Natural killer cell (primary cell): ENCODE measurements at places on chromosomes 3 and 15. TPM values are rescaled to one million over a fixed set of nuclear protein-coding genes. Genes with fewer than 3 reads are reported as not detected.

The SLC9A9 gene
- total RNA-seq = 29.1 TPM

The SLC15A2 gene
- 2.2 TPM for total RNA-seq

The B2M gene
- total RNA-seq = 8,893 TPM

DNA sequence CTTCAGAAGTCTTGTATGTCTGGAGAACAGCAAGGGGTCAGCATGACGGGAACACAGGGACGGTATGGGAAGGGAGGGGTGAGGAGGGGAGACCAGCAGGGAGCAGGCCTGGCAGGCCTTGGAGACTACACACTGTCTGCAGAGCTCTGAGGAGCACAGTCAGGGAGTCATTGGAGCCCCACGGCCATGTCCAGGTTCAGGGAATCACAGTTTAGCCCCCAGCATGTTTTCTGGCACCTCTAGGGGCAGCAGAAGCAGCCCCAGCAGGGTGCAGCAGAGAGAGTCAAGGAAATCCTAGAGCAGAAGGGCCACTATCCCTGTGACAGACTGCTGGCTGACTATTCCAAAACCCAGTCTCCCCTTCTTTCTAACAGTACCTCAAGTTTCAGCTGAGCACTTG is 3.2 kb downstream of the LAMP3 start:
- peak; percentile 19 for DNase-seq
